ENCODE measurements at places on chromosomes 16 and 17.

DNA sequence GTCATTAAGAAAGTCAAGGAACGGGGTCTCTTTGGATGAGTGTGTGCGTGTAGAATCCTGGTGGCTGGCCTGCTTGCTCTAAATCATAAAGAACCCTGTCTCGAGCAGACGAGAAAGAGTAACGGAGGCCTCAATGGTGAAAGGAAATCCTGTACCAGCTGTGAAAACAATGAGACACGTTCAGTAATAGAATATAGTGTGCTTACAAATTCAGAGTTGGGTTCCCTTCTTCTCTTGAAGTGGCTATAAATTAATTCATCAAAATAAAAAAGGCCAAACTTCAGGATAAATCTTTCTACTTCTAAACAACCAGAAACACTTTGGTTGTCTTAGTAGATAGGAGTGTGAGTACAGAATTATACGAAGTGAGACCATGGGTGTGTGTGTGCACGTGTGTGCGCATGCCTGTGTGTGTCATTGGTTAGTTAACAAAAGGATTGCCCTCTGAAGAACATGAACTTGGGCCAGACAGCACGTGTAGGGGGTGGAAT, 48.5 kb downstream of the WWOX start:
- no peak for DNase-seq

DNA sequence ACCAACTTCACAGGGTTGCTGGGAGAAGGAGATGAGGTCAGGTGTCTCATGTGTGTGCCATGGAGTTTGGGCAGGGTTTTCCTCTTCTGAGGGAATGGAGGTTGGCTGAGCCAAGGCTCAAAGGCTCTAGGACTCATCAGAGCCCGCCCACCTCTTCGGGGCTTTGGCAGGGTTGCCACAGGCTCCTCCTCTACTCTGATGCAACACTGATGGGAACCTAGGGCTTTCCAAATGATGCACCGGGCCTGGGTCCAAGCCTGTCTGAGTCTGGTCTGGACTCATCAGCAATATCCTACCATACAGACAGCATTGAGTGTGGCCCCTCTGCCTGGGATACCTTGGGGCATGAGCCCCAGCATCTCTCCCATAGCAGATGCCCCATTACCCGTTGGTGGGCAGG, 59.5 kb upstream of the LHX1 start:
- no peak for DNase-seq

- DNase-seq, result no peak
Measured at GRCh38 chr16:12703935-12704334, 99.8 kb downstream of the CPPED1 start.

DNA sequence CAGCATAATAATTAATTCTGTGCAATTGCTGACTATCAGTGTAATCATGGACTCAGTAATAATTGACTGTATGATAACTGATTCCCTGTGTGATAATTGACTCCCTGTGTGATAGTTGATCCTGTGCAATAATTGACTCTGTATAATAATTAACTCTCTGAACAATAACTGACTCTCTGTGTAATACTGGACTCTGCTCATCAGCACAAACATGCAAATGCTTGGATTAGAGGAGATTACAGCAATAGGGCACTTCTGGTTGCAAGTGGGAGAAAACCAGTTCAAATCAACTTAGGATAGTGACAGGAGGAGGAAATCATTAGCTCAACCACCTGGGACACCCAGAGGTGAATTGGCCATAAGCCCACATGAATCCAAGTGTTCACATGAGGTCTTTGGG, 582.1 kb downstream of the RBFOX1 start:
- no peak for DNase-seq

- DNase-seq, result no peak
Measured at GRCh38 chr16:844638-845350, 44.3 kb upstream of the GNG13 start.

GRCh38 chr17:21539146-21539545, 153.2 kb upstream of the KCNJ18 start:
- no peak for DNase-seq

DNA sequence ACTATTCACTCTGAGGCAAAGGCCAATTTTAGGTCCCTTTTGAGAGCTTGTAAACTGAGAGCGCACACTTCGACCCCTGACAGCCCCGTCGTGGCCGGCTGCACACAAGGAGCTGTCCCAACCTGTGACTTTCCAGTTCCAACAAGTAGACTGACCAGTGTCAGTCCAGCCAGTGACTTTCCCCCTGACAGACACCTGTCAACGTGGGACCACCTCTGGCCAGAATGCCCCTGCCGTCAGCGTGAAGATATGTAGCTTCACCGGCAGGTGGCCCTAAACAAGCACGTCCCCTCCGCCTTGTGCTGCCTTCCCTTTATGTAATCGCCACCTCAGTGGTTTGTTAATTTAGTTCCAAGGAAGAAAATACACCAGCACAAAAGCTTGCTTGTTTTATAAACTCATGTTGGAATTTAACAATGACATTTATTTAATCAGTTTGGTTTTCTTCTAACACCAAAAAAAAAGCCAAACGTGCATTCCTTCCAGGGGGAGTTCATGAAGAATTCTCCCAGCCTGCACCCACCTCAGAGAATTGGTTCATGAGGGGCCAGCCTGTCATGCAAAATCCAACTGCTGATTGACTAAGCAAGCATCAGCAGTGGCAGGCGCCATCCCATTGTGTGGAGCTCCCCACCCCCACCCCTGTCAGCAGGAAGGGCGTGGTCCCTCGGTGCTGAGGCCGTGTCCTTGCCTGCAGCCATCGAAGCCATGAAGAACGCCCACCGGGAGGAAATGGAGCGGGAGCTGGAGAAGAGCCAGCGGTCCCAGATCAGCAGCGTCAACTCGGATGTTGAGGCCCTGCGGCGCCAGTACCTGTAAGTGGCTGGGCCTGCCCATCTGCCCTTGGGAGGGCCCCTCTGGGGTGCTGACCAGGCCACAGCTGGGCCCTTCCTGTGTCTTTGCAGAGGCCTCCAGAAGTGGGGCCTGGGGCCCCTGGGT, 33.9 kb downstream of the PLD6 start:
- DNase-seq, result no peak

DNA sequence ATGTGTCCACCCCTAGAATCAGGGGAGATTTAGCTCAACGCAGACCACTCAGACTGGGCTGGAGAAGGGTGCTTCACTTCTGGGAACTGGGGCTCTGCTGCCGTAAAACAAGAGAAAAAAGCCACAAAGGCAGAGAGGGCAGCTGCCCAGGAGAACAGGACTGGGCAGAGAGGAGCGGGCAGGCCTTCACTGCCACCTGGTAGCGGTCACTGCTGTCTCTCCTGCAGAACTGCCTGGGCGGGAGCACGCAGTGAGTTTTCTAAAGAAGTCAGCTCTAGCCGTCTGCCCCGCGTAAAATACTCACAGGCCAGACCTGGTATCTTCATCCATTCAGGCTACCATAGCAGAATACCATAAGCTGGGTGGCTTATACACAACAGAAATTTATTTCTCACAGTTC, 103.8 kb downstream of the AMFR start:
- no peak for DNase-seq

GRCh38 chr16:70432723-70433457, 6.0 kb downstream of the ST3GAL2 start:
- no peak for DNase-seq

GRCh38 chr16:61936522-61936921, 99.7 kb downstream of the CDH8 start:
- no peak for DNase-seq

DNA sequence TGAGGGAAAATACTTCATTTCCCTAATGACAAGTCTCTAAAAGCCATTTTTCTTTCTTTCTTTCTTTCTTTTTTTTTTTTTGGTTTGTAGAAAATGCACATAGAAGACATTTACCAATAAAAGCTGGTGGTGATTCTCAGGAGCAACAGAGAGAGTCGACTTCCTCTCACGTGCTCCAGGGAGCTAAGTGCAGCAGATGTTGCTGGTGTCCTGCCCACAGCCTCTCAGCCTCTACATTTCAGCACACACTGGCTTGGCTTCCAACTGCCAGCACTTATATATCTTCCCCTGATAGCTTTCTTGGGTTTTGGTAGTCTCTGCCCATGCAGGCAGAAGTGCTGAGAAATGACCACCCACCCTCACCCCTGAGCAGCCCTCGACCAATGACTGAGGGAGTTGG, 58.4 kb upstream of the MARCHF10 start:
- DNase-seq, result no peak

GRCh38 chr17:17540278-17540906, 44.2 kb upstream of the RASD1 start:
- DNase-seq, result no peak

DNA sequence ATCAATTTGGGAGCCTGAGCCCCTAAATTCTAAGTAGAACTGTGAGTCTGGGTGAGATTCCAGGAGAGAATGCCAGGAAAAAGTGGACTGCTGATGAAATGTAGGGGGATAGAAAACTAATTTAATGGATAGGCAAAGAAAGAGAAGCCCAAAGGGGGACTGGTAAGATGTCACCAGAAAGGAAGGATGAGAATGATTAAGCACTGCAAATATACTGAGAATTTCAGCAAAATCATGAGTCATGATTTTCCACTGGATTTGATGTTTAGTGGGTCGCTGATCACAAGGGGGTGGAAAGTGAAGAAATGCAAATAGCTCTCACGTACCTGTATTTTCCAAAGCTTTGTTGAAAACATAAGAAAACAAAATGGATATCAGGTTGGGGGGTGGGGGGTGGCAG, 201.8 kb downstream of the SLC39A11 start:
- no peak for DNase-seq

- no peak for DNase-seq
Measured at GRCh38 chr16:88428616-88429386, 24.3 kb upstream of the ZFPM1 start.

GRCh38 chr17:59666235-59666634, 41.0 kb downstream of the PTRH2 start:
- no peak for DNase-seq

DNA sequence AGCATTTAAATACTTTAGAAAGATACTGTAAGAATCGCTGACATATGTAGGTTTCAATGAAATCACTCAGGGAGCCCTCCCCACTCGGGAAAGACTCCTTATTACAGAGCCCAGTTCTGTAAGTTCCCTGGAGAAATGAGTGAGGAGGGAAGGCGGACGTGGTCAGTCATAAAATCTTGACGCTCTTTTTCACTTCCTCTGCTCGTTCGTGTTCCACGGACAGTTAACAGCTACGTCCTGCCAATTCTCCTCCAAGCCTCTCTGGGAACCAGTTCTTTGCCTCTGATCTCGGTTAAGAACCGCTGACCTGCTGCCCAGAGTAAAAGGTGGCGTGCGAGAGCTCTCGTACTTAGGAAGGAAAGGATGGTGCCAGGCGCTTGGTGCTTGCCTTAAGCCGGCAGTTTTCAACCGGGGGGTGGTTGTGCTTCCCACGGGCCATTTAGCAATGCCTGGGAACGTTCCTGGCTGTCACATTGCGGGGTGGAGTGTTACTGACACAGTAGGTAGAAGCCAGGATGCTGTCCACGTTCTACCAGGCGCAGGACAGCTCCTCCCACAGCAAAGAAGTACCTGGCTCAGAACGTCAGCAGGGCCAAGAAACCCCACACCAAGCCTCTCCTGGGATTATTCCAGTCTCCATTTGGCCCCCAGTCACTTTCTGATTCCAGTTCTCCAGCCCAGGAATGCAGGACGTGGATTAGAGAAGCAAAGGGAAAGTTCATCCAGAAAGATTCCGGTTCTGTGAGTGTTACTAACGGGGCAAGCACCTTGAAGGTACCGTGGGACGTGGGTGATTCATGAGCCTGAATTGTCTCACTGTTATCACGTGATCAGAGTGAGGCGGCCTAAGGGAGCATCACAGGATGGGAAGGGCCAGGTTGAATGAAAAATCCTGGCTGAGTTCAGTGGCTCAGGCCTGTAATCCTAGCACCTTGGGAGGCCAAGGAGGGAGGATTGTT, 87.7 kb downstream of the MRM3 start:
- DNase-seq, result no peak

GRCh38 chr16:83473926-83474650, 333.7 kb upstream of the HSBP1 start:
- no peak for DNase-seq

GRCh38 chr17:76546556-76547182, 6.8 kb downstream of the PRCD start:
- no peak for DNase-seq

GRCh38 chr16:1348441-1348840, 3.2 kb downstream of the TSR3 start:
- DNase-seq, result no peak

GRCh38 chr16:73037331-73037745, 10.6 kb downstream of the ZFHX3 start:
- no peak for DNase-seq

GRCh38 chr16:80994451-80994850, 12.2 kb downstream of the CMC2 start:
- DNase-seq, result no peak

DNA sequence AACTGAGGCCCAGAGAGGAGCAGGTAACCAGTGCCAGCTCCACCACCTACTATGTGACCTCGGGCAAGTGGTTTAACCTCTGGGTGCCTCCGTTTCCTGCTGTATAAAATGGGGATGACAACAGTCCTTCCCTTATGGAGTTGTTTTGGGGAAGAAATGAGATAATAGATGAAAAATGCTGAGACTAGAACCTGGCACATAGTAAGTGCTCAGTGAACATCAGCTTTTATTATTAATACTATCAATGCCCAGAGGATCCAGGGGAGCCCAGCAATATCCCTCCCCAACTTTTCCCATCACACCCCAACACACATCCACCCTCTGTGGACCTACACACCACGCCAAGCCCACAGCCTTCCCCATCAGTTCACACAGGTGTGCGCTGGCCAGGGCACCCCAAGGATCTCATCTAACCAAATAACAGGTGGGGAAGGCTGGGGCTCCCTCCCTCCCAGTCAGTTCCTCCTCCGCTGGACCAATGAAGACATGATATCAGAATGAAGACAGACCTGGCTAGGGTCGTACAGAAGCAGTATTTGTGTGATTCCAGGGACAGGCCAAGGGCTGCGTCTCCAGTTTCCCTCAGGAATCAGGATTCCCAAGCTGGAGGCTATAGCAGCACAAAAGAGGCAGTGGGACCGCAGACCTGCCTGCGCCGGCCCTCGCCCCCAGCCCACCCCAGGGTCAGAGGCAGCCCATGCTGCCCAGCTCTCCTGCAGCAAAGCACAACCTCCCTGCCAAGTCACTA, 1.8 kb downstream of the ATP2A3 start:
- DNase-seq, result no peak

- no peak for DNase-seq
Measured at GRCh38 chr17:42979511-42980273, at the start of gene PTGES3L. Gene PTGES3L (minus strand): TSS chr17:42980080. CDS start chr17:42980053, 27 bp downstream.

DNA sequence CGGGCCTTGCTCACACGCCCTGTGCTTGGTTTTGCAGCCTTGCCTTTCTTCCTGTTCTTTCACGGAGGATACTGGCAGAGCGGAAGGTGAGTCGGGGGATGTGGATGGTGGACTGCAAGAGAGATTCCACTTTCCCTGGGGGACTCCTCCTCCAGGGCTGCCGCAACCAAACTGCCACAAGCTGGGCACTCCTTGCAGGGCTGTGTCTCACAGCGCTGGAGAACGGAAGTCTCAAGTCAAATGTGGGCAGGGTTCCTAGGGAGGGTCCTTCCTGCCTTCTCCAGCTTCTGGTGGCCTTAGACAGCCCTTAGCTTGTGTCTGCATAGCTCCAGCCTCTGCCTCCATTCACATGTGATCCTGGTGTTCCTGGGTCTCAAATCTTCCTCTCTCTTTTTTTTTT, 11.4 kb upstream of the BIRC5 start:
- no peak for DNase-seq

- no peak for DNase-seq
Measured at GRCh38 chr17:41251261-41251660, 1.8 kb downstream of the KRTAP9-4 start.

GRCh38 chr16:86579268-86580062, 1.1 kb downstream of the FOXL1 start:
- no peak for DNase-seq
